NCI-H2171 (cell line): ENCODE measurements at places on chromosomes 12 and 14.

GRCh38 chr12:55850893-55851292 lies 8.2 kb upstream of the MMP19 start:
- no peak for DNase-seq

DNA sequence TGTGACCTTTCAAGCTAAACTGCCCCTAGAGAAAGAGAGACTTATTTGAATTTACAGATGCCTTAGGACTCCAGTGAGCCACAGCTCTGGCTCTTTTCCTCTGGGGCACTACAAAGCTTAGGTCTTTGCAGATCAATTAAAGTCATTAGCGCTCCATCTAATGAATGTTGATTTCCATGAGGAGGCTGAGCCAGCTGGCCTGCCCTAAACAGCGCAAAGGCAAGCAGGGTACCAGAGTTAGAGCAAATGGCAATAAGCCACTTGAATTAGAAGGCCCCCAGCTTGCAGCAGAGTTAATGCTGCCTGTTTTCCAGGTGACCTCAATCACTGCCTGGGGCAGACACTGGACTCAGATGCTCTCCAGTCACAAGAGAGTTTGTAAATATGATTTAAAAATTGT lies 695.3 kb downstream of the DIO2 start:
- DNase-seq = no peak

DNA sequence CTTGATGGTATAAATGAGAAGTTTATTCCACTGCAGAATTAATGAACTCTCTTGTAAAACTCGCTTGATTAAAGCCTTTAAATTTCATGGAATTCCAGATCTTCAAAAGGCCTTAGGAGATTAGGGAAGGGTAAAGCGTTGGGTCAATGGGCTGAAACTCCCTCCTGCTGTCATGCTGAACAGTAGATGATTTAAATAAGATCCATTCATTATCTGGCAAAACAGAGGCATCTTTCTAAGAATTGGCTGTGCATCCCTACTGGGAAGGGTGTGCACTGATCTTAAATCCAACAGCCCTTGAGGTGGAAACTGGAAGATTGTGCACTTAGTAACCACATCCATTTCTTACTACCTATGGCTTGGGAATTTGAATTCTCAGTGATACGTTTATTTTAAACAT lies 56.0 kb downstream of the PLCZ1 start:
- DNase-seq = no peak

DNA sequence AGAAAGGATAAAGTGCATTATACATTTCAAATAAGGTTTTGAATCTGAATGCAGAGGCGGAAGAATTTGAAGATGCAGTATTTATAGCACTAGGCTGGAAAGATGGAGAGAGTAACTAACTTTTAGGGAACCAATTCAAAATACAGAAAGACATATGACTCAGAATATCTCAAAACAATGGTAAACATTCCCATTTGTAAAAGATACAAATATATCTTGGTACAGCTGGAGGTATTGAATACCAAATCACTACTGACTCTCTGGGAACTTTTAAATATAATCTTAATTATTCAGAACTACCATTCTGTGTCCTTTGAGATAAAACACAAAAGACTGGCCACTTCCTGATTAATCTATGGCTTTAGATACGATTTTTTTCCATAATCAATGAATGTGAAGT lies 5.1 kb downstream of the CD69 start:
- DNase-seq = no peak

- no peak for DNase-seq
Observed at GRCh38 chr12:126891789-126892188, 1375.2 kb upstream of the TMEM132C start.

DNA sequence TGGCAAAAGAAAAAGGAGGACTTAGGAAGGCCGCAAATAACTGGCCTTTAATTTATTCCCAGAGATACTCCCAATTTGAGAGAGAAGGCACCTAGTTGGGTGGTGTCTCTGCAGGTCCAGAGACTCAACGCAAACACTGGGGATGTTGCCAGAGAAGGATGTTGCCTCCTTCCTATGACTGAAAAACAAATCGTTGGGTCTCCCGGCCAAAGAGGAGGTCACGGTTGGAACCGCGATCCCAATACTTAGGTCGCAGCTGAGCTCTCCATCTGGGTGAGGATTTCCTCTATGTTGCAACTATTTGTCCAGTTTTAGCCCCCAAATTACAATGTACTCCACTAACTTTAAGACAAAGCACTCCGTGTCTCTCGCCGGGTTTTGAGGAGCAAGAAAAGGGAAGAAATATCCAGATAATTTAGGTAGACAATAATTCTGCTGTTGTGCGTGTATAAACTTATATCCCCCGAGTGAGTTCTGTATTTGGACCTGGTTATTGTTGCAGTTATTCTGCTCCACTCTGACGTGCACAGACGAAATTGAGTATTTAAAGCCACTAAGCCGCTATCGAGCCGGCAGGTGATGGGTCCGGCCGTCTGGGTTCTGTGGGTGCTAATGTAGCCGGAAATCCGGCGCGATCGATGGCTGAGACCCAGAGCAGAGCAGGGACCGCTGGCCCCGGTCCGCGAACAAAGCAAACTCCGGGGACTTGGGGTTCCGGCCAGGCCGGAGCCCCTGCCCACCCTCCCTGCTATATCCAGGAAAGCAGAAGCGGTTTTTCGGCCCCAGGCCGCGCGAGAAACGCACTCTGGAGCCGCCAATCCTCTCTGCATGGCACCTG lies 5.7 kb downstream of the HOXC12 start:
- no peak for DNase-seq

DNA sequence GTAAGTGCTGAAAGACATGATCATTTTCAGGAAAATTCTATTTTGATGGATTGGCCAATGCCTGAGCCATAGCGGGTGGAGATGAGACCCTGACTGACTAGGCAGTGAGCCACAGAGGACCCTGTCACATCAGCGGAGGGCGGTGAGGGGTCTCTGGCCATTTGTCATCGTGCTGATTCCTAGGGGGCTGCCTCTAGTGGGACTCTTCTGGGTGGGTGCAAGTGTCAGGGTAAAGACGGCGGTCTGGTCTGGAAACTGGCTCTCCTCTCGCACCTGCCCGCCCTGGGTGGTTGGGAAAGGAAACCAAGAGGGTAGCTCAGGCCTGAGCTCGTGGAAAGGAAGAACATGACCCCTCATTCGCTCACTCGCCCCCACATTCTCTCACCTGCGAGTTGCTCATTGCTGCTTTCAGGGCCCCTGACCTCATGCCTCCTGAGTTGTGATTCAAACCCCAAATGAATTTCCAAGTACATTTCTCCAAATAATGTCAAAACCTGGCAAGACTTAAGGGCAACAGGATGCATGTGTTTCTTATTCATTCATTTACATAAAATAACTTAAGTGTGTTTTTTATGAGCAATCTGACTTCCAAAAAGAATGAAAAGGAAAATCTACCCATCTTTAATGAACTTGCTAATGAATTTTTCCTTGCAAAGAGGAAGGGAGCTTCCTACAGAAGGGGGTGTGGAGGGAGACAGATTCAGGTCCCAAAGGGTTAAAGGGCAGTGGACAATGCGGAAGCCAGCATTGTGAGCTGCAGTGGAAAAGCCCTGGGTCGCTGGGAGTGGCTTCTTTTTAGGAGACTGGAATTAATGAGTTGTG lies 12.8 kb downstream of the MEG3 start:
- DNase-seq = no peak

DNA sequence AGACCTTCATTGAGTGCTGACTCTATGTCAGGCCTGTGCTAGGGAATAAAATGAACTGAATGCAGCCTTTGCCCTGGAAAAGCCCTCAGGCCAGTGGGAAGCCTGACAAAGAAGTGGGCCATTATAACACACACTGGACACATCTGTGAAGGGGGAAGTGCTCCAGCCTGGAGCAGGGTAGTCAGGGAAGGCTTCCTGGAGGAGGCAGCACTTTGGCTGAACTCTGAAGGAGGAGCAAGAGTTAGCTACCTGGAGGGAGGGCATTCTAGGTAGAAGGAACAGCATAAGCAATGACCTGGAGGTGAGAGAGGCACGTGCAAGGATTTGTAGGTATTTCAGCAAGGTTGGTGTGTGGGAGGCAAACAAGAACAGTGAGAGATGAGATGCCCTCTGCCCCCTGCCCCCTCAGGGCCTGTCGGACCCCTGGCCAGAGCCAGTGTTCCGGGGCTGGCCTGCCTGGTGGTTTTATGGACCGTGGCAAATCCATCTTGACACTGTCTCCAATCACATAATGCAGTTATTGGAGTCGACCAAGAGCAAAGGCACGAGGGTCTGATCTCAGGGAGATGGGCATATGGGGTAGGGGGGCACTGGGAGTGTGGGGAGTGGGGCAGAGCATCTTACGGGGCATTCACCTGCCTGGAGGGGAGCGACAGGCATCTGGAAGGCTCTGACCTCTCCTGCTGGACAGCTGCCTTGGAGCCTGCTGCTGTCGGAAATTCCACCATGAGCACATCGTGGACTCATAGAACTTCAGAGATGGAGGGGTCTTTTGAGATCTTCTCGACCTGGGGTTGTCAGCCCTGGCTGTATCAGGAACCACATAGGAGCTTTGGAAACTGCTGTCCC lies 2.7 kb upstream of the FAM222A start:
- DNase-seq = no peak

DNA sequence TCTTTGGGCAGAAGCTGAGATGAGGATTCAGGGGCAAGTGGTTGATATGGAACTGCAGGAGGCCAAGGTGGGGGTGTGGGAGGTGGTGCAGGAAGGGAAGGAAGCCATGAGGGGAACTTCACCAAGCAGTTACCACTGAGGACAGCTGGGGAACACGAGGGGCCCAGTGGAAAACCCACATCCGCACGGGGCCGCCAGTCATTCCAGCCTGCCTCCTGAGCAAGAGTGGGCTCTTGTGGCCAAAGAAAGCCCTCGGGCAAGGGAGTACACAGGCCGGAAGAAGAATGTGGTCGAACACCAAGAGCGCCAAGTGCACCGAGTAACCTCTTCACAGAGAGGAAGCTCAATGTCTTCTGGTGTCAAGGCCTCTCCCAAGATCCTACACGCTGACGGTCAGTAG lies 252.2 kb upstream of the FOXN3 start:
- no peak for DNase-seq

DNA sequence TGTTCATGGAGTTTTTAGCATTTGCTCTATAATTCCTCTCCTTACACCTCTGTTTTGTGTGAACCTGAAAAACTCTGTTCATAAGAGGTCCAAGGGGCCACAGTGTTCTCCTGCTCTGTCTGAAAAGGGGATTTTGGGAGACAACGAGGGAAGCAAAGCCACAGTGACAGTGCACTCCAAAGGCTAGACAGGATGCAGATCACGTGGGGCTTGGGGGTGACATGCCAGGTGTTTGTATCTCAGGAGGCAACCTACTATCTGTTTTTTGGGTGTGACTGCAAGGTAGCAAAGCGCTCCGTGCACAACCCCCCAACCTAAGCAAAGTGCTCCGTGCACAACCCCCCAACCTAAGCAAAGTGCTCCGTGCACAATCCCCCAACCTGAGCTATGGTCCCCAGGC lies 5.1 kb upstream of the CHD4 start:
- DNase-seq = no peak

DNA sequence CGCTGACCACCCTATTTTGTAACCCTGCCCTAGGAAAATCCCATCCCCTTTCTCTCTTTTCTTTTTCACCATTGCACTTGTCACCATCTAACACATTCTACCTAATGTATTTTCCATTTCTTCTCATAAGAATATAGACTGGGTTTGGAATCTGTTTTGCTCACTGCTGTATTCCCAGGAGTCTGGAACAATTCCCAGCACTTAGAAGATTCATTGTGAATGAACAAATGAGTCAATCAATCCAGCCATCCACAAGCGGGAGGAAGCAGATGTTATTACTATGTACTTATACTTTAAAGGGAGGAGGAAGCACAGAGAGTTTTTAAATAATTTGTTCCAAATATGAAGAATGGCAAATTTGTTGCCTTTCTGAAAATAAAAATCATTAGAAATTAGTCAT lies 142.1 kb downstream of the KIF21A start:
- DNase-seq = no peak

- DNase-seq = no peak
Observed at GRCh38 chr14:68865542-68865941, 72.7 kb upstream of the ZFP36L1 start.

DNA sequence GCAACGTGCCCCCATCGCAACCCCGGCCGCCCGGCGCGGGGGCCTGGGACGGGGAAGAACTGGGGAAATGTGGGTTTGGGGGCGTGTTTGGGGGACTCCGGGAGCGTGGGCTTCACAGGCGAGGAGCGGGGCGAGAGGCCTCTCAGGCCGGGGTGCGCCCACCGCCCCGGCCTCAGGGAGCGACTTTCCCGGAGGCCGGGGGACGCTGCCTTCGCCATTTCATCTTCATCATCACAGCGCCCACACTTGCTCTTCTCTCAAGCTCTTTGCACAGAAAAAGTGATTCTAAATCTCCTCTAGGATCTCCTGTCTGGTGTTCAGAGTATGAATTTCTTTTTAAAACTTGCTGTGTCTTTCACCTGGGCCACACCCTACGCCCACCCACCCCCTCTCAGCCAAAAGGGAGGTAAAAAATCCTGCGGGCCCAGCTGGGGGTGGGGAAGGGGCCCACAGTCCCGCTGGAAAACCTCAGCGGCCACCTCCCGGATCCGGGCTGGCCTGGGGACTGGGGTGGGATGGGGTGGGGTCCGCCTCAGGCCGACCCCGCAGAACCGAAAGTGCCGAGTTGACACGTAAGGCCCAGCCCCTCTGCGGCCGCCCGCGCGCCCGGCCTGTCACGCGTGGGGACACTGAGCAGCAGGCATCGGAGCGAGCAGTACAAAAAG lies 7.4 kb downstream of the CDKN1B start:
- DNase-seq = no peak

DNA sequence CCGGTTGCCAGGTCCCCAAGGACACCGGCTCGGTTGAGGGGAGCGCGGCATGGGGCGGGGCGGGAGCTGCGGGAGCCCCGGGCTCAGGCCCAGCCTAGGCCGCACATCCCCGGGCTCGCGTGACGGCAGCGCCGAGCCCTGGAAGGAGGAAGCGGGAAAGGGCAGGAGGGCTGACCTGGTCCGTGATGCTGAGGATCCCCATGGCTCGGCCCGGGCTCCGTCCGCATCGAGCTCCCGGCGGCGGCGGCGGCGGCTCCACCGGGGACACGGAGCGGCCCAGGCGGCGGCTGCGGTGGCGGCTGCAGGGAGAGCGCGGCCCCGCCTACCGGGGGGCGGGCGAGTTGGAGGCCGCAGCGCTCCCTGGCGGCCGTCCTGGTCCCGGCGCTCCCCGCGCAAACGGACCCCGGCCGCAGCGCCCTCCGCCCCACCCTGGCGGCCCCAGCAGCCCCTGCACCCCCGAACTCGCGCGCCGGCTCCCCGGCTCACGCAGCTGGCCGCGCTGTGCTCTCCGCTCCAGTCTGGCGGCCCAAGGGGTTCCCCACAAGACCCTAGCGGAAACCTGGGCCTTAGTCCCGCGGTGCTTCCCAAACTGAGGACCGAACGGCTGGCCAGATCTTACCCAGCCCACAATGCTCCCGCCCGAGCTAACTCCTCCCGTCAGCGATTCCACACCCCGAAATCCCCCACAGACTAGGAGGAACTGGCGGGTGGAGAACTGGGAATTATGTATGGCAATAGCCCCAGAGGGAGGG lies at the start of gene ANKRD52:
Gene ANKRD52 (minus strand): TSS at position 317 of the 752 bp plus-strand sequence. CDS start 115 bp downstream, at position 202.
- DNase-seq = peak; percentile 74

DNA sequence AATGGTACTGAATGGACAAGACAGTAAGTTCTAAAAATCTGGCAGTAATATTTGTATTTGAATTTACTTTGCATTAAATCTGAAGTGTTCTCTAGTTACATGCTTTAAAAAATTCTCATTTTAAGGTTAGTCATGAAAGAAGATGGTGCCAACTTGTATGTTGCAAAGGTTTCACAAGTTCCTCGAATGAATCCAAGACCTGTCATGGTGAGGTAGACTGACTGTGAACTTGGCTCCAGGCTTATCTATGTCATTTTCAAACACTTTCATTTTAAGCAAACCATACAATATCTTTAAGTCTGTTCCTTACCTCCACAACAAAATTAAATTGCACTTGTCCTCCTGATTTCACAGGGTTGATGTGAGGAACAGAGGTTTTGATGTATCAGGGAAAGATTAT lies 23.4 kb downstream of the CLEC2D start:
- DNase-seq = no peak

GRCh38 chr12:56280849-56281248 lies 14.1 kb downstream of the COQ10A start:
- no peak for DNase-seq
